Mammary epithelial cell (primary cell): ENCODE measurements at places on chromosomes 13 and 19. TPM values are rescaled to one million over a fixed set of nuclear protein-coding genes. Genes with fewer than 3 reads are reported as not detected.

DNA sequence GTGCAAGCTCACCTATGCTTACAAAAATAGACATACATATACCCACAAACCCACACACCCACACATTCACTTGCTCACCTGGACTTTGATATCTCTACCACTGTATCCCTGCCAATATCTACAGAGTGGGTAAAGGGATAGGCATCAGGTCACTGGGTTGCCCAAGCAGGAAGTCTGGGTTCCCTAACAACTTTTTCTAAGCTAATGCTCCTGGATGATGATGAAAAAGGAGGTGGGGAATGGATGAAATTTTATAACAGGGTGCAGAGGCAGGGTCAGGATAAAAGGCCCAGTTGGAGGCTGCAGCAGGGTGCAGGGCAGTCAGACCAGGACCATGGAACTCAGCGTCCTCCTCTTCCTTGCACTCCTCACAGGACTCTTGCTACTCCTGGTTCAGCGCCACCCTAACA lies at the start of gene CYP2B6:
CYP2B6 (plus strand) TSS at position 311 of the 410 bp plus-strand sequence; CDS start at position 335, 24 bp downstream.
- no peak for DNase-seq

- no peak for DNase-seq
These were observed 97.3 kb downstream of the CACNA1A start for GRCh38 chr19:13408889-13409518.

DNA sequence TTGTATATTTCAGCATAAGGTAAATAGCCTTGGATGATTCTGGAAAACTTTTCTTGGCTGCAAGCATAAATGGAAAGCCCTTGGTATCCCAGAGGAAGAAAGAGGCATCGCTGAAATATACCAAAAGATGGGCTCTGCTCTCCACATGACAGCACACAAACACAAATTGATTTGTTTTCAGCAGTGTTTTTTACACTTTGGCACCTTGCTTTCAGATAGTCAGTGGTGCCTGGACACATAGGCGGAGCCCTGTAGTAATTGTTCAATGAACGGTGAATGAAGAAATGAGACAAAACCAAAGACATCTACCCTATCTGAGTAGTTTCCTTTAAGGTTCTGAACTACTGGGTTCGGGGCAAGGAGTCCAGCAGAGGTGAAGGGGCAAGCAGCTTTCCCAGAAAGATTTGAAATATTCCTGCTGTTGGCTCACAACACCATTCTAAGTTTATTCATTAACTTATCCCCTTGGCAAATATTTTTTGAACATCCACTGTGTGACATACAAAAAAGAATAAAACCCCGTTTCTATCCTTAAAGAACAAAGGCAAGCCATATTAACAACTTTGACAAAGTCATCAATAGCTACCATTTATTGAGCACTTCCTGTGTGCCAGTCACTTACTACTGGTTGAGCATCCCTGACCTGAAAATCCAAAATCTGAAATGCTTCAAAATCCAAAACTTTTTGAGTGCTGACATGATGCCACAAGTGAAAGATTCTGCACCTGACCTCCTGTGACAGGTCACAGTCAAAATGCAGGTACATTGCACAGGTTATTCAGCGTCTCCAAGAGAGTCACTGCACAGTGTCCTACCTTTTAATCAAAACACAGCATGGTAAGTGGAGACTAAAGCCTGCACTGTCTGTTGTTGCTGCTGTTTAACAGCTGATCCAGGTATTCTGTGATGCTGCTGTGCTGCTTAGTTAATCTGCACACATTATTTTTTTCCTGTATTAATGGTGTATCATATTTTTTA lies 238.1 kb downstream of the DCLK1 start:
- DNase-seq = no peak

Gene ZNF155
- total RNA-seq = 7.5 and 8.4 TPM in 2 replicates

Gene SERPINE3
- total RNA-seq = not detected in 2 replicates

- no peak for DNase-seq
These were observed 17.2 kb downstream of the BLOC1S3 start for GRCh38 chr19:45195764-45196163.

DNA sequence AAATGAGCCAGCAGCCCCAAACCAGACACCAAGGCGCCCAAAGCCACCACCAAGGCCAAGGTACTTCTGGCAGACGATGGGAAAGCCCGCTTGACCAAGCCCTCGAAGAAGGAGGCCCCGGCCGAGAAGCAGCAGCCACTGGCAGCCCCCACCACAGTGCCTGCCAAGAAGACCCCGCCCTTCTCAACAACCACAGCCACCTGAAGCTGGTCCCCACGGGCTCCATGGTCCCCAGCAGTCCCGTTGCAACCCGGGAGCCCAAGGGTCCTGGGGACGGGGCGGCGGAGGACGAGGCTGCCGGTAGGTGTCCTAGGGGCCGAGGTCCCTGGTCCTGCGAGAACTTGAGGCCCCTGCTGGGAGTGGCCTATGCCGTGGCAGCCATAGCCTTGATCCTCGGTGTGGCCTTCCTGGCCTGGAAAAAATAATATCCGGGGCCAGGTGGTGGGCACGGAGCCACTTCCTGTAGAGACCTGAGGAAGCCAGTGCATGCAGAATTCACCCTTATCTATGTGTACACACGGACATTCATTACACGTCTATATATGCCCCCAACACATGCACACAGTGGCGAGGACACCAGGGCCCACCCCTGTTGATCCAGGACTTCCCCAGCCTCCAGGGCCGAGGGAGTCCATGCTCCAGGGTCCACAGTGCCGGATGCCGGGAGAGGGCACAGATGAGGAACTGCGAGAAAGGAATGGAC lies 13.8 kb downstream of the C1QTNF9 start:
- DNase-seq = no peak

DNA sequence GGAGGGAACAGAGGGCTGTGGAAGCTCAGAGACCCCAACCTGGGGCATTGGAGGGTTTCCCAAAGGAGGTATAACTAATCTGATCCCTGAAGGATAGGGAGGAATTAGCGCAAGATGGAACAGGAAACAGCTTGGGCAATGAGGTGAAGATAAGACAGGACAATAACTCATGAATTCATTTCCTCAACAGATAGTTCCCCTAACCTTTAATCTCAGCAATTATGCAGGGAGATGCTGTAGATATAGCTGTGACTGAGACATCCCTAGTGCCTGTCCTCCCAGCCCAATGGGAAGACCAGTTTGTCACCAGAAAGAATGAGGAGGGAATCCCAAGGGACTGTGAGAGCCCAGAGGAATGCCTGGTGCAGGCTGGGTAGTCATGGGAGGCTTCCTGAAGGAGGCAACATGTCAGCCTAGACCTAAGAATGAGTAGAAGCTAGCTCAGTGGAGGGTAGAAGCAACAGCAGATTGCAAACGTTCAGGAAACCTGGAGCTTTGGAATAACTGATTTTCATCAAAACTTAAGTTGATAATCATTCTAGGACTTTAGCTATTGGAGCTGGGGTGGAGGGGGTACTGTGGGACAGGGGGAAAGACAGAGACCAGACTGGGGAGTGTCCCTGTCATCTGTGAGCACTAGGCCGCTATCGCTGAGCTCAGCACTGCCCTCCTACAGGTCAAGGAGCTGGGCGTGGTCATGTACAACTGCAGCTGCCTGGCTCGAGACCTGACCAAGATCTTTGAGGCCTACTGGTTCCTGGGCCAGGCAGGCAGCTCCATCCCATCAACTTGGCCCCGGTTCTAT lies 18.8 kb downstream of the HIPK4 start:
- DNase-seq = no peak

Gene CEACAM16
- not detected for total RNA-seq

Gene KLHL1
- not detected in 2 replicates for total RNA-seq

DNA sequence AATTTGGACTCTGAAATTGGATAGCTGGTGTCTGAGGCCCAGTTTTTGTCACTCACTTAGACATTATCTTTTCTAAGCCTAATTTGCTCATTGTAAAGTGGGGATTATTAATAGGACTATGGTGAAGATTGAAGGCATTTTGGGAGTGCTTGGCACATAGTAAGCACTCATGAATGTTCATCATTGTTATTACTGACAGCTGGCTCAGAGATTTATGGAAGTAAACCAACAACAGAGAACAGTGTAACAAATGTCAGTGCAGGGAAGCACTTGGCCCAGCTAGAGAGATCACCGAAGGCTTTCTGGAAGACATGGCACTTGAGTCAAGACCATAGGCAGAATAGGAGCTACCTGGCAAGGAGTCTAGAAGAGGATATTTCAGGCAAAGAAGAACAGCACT lies 92.3 kb downstream of the RFC3 start:
- no peak for DNase-seq

Gene TMEM38A
- 6.3 TPM for total RNA-seq

Gene VSTM1
- total RNA-seq = not detected

Gene ZNF599
- 5.7 TPM for total RNA-seq
